ENCODE measurements at places on chromosomes 5 and 9.

DNA sequence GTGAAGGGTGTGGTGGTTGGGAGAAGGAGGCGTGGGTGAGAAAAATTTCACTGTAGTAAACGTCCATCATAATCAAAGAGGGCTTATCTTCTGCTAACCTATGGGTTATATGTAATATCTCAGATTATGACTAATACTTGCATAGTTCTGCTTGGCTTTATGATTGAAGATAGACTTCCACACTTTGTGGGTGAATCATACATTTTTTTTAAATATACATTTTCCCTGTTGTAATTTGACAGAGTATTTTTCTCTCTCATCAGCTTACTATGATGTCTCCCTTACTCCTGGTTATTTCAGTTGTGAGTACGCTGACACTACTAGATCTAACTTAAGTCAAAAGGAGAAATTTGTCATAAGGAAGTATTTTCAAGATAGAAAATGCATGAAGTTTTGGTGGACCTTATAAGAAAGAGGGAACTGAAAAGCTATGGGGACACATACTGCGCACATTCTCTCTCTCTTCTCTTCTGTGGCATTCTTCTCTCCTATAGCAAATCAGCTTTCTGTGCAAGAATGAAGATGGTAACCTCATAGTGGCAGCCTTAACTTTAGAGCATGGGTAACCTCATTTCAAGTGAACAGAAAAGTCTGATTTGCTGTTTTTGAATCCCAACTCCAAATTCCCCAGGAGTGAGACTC lies 4.9 kb upstream of the JAK2 start:
- DNase-seq = no peak

DNA sequence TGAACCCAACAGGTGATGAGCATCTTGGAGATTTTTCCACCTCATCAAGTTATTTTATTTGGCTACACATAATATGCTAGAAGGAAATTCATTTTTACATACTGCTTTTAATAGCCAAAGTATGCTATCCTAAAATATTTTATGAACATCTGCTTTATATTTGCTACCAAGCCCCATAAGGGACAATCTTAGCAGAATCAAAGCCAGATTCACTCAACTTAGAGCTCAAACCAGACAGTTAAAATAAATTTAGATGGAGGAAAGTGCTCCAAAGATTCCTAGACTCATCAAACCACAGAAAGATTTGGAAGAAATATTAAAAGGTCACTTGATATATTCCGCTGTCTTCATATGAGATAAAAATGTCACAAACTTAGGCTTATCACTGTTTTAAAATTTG lies 637.1 kb upstream of the CCNG1 start:
- DNase-seq = no peak

DNA sequence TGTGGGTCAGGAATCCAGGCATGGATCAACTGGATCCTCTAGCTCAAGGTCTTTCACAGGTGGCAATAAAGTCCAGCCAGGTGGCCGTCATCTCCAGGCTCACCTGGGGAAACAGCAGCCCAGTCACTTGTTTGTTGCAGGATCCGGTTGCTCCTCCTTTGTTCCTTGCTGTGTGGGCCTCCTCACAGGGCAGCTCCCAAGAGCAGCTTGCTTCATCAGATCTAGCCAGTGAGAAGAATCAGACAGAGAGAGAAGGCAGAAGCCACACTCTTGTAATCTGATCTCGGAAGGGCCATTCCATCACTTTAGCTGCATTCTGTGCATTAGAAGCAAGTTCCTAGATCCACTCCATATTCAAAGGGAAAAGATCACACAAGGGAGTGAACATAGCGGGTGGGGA lies 3.2 kb upstream of the HSD17B3 start:
- no peak for DNase-seq

GRCh38 chr5:79133121-79133656 lies 21.6 kb downstream of the BHMT start:
- no peak for DNase-seq

GRCh38 chr5:112907166-112907631 lies 14.8 kb downstream of the REEP5 start:
- DNase-seq = no peak

GRCh38 chr5:170571875-170572852 lies 68.3 kb downstream of the KCNIP1 start:
- no peak for DNase-seq

DNA sequence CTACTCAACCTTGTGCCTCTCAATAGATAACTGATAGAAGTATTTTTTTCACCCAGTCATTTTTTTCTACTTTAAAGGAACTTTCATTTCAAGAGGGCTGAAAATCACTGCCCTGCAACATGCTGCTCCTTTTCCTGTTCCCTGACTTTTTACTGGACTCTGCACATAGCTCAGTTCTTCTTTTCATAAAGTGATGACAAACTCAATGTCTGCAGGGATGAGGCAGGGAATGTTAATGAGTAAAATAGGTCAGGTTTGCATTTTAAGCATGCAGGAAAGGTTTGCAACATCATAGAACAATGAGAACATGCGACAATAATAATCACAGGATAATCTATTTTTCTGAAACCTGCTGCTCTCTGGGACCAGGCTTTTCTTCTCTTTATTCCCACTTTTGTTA lies 172.2 kb upstream of the SGCD start:
- DNase-seq = no peak

DNA sequence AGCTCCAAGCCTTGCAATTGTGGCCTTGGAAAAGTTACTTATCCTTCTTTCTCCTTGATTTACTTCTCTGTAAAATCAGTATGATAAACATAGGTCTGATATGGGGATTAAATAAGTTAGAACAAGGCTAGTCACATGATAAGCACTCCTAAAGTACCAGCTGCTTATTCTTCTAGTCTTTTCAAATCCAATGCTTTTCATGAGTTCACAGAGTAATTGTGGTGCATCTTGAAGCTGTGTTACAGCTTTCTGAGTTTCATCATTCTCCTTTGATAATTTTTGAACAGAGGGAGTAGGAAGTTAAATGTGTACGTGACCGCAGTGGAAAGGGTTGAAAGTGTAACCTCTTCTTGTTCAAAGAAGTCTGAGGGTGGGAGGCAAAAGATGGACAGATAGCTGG lies 38.8 kb upstream of the CCDC112 start:
- DNase-seq = no peak

- DNase-seq = no peak
These were observed 33.8 kb upstream of the ORM1 start for GRCh38 chr9:114289106-114289505.

DNA sequence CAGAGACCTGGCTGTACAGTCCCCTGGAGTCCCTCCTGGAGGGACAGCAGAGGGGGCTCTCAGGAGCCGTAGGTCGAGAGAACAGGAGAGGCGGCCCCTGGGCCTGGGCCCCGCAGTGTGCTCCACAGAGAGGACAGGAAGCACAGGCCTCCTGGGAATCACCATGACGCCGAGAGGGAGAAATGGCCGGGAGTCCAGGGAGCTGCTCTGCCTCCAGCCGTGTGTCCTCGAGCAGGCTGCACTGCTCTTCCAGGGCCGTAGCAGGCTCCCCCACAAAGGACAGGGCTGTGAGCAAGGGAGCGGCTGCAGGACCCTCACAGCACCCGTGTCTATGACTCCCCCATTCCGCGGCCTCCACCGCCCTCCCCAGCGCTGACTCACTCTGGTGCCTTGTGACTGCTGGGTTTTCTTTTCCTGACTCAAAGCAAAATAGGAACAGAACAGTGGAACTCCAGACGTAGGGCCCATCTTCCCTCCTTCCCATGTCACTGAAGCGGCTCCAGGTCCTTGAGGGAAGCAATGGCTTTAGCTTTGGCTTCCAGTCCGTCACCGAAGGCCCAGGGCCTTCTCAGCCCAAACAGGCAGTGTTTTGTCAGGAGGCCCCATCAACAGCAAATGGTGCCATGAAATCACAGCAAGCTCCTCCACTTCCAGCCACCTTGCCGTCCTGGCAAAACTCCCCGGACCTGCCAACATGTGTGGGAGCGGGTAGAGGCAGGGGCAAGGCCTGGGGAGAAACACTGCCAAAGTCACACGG lies 114.2 kb downstream of the LHFPL2 start:
- DNase-seq = no peak

DNA sequence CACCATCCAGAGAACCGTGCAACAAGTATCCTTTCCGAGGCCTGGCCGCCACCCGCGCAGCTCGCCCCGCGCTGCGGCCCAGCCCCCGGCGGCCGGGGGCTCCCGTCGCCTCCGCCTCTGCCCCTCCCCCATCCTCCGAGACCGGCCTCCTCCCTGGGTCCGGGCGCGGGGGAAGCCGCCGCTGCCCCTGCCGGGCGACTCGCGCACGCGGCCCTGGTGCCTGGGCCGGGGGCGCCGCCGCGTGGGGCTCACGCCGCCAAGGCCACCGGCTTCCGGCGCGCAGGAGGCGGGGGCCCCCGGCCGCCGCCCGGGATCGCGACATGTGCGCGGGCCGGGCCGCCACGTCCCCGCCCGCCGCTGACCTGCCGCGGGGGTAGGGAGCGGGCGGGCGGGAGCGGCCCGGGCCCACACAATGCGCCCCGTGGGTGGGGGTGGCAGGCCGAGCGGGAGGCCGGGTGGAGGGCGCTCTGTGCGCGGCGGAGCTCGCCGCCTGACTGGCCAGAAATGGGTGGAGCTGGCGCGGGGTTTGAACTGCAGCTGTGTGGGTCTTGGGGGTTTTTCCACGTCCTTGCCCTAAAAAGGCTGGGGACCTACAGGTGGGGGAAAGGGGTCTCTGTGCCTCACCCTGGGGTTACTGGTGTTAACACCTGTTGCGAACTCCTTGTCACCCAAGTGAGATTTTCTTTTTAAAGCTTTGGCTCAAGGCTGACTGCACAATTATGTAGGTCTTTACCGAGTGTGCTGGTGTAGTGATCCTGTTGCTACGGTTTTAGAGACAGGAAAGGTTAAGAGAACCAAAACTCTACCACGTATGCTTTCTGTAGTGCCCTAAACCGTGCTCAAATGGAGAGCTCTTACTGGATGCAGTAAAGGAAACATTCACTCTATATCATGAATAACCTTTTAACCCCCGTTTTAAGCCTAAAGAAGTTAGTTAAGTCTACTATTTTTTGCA lies 32.3 kb downstream of the TNPO1 start:
- peak; percentile 54 for DNase-seq

DNA sequence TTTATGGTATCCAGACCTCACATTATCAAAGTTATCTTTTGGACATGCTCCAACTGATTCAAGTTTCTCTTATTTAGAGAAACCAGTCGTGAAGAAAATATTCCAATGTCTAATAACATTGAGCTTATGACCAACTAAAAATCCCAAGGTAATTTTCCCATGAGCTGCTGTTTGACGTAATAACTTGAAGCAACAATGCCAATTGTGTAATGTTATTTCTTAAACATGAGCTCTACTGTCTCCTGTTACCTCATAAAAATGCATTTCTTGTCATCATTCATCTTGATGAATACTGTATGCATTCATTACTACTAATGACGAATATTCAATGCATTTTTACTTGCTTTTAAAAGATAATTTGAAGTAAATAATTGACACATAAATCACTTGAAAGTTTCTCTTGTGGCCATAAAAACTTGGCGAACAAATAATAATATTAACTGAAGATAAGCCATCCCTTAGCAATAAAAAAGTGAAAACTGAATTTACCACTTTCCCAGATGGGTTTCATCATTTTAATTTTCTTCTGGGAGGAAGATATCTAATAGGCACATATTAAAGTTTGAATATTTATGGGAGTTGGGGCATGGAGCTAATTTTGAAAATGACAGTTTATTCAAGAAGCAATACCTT lies 424 bp upstream of the MARCOL start:
- no peak for DNase-seq

- DNase-seq = no peak
These were observed 17.5 kb upstream of the NDUFS4 start for GRCh38 chr5:53542926-53543325.

GRCh38 chr5:60700416-60700757 lies 421 bp upstream of the DEPDC1B start:
- no peak for DNase-seq

- DNase-seq = no peak
These were observed 195.8 kb upstream of the TBCA start for GRCh38 chr5:77971776-77972468.

DNA sequence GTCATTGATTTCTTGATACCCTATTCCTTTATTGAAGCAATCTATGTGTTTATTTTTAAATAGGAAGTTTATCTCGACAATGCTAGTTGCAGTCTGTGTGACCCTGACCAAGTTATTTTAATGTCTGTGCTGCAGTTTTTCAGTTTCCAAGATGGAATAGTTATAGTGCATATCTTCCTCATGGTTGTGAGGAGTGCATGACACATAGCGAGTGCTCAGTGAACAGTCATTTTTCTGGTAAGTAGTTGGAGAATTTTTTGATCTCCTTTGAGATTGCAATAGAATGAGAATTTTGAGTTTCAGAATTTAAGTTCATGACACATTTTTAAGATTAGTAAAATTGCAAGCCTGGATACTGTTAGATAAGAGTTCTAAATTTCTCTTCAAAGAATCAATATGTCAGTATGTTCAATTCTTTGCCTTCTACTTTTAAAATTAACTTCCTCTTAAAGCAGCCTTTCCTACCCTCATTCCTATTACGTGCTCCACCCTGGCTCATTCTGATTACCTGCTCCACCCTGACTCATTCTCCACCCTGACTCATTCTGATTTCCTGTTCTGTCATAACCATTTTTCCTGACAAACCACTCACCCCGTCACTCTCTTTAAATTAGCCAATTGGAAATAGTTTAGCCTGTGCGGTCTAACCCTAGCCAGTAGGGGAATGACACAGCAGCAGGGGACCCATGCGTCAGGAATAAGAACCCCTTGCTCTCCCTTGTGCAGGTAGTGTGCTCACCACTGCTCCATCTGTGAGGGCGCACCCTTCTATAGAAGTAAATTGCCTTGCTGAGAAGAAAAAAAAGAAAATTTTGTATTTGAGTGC lies 30.7 kb downstream of the SPIN1 start:
- DNase-seq = no peak

GRCh38 chr9:123365287-123365880 lies 9.4 kb downstream of the CRB2 start:
- DNase-seq = peak; percentile 52

DNA sequence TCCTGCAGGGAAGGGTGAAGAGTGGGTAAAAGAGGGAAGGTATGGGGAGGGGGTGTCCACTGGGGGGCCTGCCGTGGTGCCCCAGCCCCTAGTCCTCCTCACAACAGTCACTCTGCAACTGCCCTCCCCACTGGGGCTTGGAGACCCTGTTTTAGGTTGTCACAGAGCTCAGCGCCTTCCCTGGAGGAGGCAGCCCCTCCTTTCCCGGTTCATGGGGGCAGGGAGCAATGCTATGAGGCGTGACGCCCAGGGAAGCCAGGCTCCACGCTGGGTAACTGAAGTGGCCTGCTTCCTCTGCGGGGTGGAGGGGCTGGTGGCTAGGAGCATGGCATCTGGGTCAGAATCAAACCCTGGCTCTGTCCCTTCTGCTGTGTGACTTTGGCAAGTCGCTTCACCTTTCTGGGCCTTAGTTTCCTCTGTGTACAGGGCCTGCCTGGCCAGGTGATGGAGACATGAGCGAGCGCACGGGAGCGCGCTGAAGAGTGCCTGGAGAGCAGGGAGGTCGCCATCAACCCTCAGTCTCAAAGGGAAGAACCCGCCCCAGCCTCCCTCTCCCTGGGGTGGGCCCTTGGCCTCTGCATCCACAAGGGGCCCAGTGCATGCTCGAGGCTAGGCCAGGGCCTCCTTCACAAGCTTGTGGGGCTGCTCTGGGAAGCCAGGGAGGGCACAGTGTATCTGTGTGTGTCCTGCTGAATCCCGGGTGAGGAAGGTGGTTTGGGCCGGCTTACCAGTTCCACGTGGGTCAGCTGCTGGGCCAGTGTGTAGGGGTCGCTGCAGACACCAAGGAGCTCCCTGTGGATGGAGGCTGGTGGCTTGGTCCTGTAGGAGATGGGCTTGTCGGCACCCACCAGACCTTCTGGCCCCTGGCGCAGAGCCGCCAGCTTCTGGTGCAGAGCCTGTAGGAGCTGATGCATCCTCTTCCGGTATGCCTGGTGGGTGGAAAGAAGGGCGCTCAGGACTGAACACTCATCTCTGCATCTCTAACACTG lies 56.4 kb upstream of the RNF130 start:
- no peak for DNase-seq

GRCh38 chr5:143542798-143543144 lies 139.3 kb upstream of the NR3C1 start:
- no peak for DNase-seq

Data from HEK293T (cell line).